Inflammatory macrophage treated with lipopolysaccharide for 1 hour (primary cell): ENCODE measurements at places on chromosomes 4 and X.
A peak's percentile ranks its signal among the peaks of the same experiment; 100 is the strongest.

- DNase-seq = no peak
Measured at GRCh38 chr4:2365054-2365912, 53.2 kb downstream of the ZFYVE28 start.

GRCh38 chr4:26157541-26157940 lies 163.3 kb upstream of the RBPJ start:
- no peak for DNase-seq

DNA sequence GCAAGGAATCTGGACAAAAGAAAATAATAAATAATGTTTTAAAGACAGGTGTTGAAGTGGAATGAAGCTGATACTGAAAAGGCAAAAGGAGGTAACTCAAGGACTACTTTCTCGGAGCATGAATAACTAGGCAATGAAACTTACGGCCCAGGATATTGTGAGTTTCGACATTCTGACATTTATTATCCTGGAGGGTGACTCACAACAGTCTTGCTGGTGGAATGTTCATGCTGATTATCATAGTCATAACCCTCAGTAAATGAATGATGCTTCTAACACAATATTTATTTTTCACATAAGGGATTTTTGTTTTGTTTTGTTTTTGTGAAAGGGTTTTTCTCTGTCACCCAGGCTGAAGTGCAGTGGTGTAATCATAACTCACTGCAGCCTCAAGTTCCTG lies 147.0 kb upstream of the HPGD start:
- DNase-seq = no peak

GRCh38 chrX:137565921-137566745 lies at the start of gene ZIC3:
Gene ZIC3 (plus strand): TSS chrX:137566127. CDS start chrX:137566692, 565 bp downstream.
- peak; percentile 8 for DNase-seq

GRCh38 chr4:96164814-96165351 lies 325.0 kb downstream of the PDHA2 start:
- no peak for DNase-seq

GRCh38 chrX:46961574-46962283 lies 49.5 kb downstream of the JADE3 start:
- no peak for DNase-seq

DNA sequence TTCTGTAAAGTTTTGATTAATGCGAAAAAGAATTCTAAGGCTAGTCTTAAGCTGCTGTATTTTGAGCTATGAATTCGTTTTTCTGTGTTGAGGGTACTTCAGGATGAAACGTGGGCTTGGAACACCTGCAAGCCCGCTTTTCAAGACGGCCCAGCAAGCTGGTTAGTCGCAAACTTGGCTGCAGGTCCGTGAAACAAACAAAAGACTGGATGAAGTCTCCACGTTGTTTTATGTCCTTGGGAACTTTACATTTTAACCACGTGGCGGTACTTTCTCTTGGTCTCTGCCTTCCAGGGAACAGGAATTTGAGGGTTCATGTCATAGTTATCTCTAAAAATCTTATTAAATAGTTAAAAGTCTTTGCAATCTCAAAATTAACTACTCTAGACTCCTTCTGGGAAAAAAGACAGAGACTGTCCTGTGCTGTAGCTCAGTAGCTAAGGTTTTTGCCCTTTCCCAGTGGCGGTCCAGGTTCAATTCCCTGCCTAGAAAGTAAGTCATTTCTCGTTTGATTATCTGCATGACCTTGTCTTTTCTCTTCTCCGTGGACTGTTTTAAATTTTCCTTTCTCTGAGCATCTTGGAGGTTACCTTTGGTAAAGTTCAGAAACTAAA lies 21.0 kb downstream of the TENM3 start:
- DNase-seq = no peak

DNA sequence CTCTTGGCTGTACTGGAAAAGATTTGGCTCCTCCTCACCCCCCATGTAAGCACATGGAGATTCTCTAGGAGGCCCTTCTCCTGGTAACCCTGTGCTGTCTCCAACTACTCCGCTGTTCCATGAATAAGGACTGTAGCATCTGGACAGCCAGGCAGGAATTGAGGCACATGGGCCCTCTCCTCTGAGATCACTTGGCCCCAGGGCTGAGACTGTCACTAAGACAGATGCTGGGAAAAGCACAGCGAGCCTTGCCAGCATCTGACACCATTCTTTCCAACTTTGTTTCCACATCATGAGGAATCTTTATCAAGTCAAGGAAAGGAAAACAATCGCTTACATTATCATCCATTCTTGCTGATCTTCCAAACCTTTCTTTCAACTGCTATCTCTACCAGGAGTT lies 222.6 kb upstream of the INTU start:
- DNase-seq = no peak

GRCh38 chr4:76581077-76581962 lies 146.3 kb downstream of the SHROOM3 start:
- DNase-seq = no peak

- DNase-seq = no peak
Measured at GRCh38 chr4:175871774-175872405, 59.8 kb upstream of the GPM6A start.

DNA sequence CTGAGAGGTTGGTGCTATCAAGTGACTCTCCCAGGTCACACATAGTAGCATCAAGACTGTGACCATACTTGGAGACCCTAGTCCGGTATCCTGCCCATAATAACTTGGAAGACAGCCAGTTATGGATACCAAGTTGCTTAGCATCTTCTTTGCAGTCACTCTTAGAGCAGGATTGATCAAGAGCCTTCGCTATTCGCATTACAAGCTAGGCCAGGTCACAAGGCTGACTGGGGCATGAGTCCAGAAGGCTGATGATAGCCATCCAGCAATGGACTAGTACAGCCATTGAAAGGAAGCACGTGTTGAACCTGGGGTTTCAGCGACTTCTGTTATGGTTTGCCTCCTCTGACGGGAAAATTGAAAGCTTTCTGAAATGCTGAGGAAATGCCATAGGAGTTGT lies 157.6 kb downstream of the POLA1 start:
- no peak for DNase-seq

DNA sequence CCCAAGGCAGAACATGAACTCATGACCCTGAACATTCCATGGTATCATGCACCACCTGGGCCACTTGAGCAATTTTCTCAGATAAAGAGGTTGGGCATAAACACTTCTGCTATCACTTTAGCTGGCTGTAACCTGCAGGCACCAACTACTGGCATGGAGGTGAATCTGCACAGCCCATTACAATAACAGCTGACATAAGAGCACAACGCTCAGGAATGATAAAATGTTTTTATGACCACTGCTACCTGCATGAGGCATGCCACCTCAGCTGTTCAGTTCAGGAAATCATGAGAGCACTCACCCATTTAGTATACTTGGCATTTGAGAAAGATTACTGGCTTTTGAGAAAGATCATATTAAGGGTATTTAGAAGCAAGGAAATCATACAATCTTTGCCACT lies 85.7 kb upstream of the SPIN4 start:
- no peak for DNase-seq

DNA sequence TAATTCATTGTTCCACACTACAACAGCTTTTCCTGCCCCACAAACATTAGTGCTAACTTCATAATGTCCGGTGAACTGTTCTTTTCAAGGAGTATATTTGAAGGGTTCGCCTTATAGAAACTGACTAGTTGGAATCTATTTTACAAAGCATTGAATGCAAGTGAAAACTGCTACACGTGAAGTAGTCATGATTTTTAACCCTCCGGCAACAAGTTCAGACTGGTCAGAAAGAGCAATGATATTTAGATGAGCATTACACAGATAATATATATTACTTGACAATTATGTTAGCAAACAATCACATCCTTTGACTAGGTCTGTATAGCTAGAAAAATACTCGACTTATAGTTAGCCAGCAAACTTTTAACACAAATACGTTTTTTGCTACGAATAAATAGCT lies 1.7 kb upstream of the SLAIN2 start:
- DNase-seq = no peak

DNA sequence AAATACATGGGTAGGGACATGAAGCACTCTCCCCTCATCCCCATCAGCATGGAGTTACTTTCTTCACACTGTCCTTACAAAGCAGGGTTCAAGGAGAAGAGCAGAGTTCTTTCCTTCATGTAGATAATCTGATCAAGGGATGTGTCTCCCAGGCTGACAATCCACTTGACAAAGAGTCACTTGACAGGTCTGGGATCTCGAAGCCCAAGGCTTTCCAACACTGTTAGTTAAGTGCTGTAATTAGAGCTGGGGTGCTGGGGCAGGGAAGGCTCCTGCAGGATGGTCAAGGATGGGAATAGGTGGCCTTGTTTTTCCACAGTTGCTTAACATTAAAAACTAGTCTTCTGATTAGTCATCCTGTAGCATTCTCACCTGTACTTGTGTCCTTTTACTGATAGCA lies 38.0 kb downstream of the CCNG2 start:
- no peak for DNase-seq

DNA sequence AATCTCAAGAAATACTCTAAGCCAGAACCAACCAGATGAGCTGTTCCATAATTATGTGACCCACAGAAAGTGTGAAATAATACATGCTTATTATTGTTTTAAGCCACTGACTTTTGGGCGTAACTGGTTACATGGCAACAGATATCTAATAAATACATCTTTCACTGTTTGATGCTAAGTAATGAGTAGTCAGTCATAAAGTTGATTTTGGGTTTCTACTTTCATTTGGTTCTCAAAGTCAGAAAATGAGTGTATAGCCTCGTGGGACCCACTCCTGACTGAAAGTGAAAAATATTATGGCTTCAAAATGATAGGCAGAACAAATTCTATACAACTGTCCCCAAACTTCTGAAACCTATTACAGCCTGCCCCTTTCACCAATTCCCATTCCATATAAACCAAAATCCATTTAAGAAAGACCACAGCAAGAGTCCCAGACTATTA lies 88.0 kb upstream of the CBR4 start:
- DNase-seq = no peak

DNA sequence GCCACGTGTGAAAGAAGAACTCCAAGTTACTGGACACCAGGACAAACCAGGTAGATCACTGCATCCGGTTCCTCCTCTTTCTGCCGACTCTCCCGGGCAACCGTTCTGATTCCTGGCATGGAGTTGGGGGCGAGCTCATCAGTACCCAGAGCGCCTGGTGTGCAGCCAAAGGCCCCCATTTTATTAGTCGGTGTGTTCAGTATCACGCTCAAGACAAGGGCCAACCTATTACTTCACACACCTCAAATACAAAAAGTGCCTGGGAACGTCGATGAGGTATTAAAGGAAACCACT lies 2.8 kb upstream of the CTBP1 start:
- DNase-seq = no peak

- DNase-seq = no peak
Measured at GRCh38 chr4:114383067-114383466, 215.5 kb upstream of the UGT8 start.

- no peak for DNase-seq
Measured at GRCh38 chrX:41471786-41472185, 24.6 kb downstream of the NYX start.

- no peak for DNase-seq
Measured at GRCh38 chr4:155789391-155789790, 30.6 kb downstream of the GUCY1B1 start.

- no peak for DNase-seq
Measured at GRCh38 chr4:77903186-77903585, 40.6 kb downstream of the MRPL1 start.

DNA sequence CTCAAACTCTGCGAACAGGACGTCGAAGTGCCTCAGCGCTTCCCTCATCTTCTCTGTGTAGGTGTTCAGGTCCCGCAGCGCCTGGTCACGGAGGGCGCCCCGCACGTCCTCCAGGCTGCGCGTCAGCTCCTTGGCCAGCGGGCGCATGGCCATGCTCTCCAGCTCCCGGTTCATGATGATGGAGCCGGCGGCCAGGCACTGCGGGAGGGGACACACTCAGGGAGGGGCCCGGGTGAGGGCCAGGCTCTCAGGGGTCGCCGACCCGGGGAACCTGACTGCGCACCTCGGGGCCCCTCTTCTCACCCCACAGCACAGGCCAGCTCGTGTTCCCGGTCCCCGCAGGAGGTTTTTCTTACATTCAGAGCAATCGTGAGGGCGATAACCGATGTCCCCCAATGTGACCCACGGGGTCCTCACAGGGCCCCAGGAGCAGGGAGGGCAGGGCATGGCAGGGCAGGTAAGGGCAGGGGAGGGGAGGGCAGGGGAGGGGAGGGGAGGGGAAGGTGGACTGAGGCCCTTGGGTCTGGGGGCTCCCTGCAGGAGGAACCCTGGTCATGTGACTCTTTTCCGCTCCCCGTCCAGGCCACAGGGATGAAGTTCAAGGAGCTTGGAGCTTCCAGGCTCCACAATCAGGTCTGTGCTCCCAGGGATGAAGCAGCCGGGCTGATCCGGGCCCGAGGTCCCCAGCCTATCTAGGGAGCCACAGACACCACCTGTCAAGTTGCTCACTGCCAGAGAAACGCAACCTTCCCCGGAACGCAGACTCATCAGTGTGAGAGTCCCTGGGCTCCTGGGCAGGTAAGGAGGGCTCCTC lies 77.8 kb upstream of the MXD4 start:
- DNase-seq = no peak

GRCh38 chr4:84492290-84492689 lies 6.8 kb downstream of the NKX6-1 start:
- DNase-seq = no peak

DNA sequence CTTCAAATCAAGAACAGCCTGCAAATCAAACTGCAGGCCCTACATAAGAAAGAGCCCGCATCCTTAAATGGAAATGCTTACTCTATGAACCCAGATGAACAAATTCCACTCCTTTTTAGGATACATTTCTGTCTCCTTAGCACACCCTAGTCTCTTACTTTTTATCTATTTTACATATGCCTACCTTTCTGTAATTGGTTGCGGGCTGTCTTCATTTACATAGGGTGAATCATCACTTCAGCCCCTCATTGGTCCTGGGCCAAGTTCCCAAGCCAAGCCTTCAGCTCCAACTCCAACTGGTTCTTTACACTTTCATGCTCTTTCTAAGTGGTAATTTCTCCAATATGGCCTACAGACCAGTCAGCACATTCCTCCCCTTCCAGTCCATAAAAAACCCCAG lies 219.3 kb downstream of the TRAM1L1 start:
- DNase-seq = no peak

DNA sequence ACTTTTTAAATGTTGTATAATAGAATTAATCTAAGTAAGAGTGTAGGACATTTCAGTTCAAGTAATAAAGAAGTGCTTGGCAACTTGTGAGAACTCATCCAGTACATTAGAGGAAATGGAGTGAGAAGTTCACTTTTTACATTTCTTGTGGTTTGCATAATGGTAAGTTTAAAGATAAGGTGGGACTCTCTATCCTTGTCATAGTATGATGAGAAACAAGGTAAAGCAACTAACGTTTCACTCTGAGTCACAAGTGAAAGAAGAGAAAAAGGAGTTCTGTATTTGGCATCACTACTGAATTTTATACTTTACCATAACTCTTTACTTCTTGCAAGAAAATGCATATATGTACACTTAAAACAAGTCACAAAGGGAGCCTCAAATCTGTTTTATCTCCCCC lies 219.4 kb downstream of the SLC4A4 start:
- no peak for DNase-seq

DNA sequence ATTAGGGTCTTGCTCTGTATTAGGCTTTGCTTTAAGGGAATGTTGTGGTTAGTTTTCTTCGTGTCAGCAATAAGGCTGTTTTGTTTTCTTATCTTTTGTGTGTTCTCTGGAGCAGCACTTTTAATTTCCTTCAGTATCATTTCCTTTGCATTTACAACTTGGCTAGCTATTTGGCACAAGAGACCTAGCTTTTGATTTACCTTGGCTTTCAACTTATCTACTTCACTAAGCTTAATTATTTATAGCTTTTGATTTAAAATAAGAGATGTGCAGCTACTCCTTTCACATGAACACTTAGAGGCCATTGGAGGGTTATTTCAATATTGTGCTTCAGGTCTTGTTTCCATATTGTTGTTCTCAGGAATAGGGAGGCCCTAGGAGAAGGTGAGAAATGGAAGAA lies 68.2 kb downstream of the FAT4 start:
- DNase-seq = no peak

GRCh38 chr4:142091691-142092182 lies 455.4 kb downstream of the IL15 start:
- DNase-seq = no peak

GRCh38 chrX:71250841-71251240 lies 3.1 kb downstream of the ZMYM3 start:
- no peak for DNase-seq
